T-helper 1 cell (primary cell): ENCODE measurements at places on chromosomes 4 and X.

DNA sequence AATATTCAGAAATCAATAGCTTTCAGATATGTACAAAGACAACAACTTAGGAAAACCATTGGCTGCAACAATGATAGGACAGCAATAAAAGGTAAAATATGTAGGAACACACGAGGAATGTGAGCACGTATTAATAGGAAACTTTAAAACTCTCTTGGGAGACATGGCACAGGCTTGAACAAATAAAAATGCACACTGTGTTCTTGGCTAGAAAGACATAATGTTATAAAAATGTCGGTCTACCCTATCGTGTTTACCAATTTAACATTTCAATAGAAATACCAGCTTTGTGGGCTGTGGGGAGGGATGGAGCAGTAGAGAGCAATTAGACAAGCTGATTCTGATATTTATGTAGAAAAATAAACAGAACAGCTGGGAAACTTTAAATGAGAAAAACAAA lies 69.0 kb upstream of the FAM9B start:
- DNase-seq: no peak

DNA sequence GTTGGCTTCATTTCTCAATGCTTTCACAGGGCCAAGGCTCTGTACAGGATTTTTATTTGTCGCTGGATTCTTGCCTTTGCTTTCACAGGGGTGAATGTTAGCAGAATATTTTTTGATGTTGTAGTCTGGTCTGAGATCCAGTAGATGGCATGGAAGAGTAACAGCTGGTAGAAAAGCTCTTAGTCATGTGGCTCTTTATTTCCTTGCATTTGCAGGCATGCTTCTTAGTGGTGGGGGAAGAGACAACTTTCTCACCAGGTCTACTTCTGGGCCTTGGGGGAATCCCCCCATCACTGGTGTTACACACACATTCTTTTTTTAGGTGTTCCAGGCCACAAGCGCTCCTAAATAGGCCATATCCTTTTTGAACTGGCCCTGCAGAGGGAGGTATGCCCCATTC lies 58.2 kb upstream of the DKK2 start:
- no peak for DNase-seq

- no peak for DNase-seq
These were observed 6.9 kb upstream of the HAUS3 start for GRCh38 chr4:2248821-2249261.

DNA sequence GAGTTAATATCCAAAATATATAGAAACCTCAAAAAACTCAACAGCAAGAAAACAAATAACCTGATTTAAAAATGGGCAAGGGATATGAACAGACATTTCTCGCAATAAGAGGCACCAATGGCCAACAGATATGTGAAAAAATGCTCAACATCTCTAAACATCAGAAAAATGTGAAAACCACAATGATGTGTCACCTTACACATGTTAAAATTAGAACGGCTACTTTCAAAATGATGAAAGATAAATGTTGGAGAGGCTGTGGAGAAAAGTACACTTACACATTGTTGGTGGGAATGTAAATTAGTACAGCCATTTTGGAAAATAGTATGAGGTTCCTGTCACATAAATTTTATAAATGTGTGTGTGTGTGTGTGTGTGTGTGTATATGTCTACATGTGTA lies 731.3 kb downstream of the DMD start:
- DNase-seq: no peak

DNA sequence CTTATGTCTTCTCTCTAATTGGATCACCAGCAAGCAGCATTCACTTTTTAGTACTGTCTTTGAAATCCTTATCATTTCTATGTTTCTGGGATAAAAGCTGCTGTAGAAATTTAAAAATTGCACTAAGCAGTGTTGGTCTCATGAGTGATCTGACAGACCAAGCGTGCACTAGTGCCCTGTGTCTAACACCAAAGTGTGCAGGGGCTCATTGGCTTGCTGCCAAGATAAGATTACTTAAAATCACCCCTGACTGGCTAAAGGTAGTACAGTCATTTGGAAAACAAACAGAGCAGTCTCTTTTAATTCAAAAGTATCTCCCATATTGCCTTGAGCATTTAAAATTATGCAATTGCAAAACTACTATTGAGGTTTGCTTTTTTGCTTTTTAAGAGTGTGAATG lies 304.6 kb downstream of the ARAP2 start:
- DNase-seq: no peak

DNA sequence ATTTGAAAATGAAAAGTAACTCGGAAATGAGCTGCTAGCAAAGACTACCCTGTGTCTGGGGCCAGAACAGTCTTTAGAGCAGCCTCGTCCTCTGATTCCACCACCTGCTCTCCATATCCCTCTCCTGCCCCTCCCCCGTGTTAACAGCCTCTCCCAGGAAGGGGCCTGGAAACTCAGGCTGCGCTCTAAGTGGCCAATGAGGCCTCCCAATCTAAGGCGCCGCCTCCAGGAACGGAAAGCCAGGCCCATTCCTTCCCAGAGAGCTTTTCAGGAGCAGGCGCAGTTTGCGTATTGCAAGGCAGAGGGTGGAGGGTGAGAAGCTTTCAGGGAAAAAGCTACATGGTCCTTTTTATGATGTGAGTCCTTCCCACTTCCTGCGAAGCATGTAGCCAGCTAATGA lies 31.2 kb downstream of the RS1 start:
- DNase-seq: no peak

GRCh38 chr4:82921795-82922194 lies 21.3 kb downstream of the THAP9 start:
- DNase-seq: no peak

DNA sequence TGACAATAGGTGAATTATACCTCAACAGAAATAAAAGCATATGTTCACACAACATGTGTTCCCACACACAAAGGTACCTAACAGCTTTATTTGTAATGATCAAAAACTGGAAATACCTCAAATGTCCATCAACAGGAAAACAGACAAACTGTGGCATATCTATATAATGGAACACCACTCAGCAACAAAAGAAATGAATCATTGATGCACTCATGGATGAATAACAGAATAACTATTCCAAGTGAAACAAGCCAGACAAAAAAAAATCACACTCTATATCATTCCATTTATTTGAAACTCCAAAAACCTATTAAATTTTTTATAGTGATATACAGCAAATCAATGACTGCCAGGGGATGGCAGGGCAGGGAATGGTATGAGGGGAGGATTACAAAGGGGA lies 148.1 kb downstream of the PLS3 start:
- no peak for DNase-seq

- no peak for DNase-seq
These were observed 221.2 kb downstream of the LDB2 start for GRCh38 chr4:16677001-16677944.

DNA sequence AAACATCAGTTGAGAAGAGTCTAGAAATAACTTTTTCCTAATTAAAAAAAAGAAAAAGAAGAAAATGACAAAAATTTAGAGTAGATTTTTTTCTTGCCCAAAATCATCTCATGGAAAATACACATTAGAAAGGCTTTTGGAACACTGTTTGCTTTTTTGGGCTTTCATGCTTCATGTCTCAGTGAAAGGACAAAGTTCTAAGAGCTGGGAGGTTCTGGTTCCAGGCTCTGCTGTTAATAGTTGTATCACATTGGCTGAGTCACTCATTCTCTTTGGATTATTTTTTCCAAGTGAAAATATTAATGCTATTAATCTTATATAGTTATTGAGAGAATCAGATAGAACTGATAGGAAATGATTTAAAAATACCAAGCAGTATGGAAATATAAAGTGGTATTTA lies 32.9 kb upstream of the ETNPPL start:
- no peak for DNase-seq

- no peak for DNase-seq
These were observed 52.2 kb downstream of the PRDM5 start for GRCh38 chr4:120870279-120870673.

DNA sequence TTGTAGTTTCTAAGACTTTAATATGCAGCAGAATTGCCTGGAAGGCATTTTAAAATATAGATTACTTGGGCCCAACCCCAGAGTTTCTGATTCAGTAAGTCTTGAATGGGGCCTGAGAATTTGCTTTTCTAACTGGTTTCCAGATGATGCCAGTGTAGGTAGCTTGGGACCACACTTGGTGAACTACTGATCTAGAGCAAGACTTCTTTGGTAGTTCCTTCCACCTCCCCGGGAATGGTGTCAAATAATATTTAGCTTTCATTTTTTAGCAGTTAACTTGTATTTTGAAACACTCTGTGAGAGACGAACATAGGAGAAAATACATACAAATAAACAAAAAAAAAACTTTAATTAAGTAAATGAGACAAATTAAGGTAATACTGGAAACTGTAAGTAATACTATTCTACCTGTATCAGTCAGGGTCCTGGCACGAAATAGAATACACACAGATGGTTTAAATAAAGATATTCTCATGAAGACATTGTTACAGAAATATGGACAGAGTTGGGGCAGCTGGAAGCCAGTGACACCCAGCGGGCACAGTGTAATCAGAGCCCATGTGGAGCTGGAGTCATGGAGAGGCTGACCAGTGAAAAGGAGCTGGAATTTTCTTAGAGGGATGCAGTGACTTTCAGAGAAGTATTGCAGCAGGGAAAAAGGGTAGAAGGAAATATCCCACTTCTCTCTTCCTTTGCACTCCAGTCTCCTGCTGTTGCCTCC lies 905.7 kb downstream of the CCSER1 start:
- DNase-seq: no peak

DNA sequence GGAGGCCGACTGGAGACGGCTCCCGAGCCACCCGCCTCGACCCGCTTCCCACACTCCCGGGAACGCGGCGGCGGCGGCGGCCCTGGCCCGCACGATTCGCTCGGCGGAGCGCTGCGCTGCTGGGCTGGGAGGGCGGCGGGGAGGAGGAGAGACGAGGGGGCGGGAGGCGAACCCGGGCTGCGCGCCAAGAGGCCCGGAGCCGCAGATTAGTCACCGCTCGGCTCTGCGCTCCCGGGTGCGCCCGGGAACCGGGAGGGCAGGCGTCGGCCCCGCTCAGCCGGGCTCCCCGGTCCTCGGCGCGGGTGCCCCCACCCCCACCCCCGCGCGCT lies 11.2 kb upstream of the BCOR start:
- DNase-seq: peak; percentile 47

GRCh38 chrX:10794203-10794630 lies 173.8 kb upstream of the MID1 start:
- no peak for DNase-seq

DNA sequence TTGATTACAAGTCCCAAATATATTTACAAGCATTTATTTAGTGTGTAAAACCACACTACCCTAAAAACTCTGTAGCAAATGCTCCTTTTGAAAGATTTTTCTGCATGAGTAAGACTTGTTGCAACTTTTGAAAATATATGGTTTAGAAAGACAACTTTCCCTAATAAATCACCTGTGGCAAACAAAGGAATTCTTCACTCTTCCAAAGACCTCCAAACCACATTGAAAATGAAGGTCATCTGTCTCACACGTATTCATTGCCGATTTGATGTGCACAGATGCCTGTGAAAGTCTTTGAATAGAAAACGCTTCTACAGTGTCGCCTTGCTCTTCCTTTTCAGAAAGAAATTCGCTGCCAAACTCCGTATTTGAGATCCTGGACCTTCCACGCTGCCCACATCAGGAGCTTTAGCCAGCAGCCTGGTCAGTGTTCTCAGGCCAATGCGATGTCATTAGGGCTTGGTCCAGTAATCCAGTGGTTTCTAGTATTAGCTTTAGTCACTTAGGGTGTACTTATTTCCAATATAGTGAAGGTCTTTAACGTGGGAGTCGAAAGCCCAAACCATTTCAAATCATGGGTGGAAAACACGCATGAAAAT lies 22.2 kb downstream of the SPINK2 start:
- DNase-seq: no peak

DNA sequence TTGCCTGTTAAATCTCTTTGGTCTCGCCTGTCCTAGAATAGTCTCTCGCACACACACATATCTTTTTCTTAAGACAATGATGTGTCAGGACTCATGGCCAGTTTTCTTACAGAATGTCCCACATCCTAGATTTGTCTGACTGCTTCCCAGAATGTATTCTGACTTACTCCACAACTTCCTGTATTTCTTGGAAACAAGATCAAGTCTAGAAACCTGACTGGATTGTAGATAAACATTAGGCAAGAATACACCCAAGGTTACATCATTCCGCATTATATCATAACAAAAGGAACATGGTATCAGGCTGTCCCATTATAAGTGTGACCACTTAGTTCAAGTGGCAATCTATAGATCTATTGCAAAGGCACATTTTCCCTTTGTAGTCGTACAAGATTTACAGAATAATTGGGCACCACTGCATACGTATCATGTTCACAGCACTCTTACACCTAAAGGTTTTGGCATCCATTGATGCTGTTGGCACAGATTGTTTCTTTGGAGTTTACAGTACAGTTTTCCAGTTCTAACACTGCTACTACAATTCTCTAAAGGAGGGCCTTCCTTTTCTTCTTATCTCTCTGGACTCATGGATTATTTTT lies 56.4 kb downstream of the FBXW7 start:
- DNase-seq: no peak

DNA sequence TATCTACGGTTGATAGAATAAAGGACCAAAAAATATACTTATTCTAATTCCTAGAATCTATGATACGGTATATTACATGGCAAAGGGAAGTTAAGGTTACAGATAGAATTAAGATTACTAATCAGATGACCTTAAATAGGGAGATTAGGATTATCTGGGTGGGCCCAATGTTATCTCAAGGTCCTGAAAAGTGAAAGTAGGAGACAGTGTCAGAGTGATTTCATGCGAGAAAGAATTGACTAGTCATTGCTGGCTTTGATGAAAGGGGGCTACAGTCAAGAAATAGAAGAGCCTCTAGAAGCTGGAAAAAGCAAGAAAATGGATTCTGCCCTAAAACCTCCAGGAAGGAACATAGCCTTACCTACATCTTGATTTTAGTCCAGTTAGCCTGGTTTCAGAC lies 176.9 kb upstream of the PPP1R2C start:
- no peak for DNase-seq

DNA sequence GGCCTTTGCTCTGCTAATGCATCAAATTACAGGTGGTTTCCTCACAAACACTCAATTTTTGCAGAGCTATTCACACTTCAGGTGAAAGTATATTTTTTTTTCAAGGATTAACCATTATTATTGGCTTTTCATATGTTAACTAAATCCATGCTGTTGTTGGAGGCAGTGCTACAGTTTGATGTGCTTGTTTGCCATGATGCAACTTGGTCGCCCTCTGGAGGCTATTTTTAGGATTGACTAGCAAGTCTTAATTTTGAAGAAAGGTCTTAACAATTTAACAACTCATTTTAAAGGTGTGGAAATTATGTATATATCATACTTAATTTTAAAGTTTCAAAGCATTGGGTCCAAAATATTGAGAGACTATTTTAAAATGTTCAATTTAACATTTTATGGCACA lies 168.8 kb upstream of the FAM47A start:
- peak; percentile 22 for DNase-seq
